ENCODE measurements at places on chromosomes 3 and 15.
A peak's percentile ranks its signal among the peaks of the same experiment; 100 is the strongest.

GRCh38 chr15:59306520-59307164 is 66.0 kb downstream of the MYO1E start:
- DNase-seq: no peak

GRCh38 chr15:73756390-73756789 is 3.2 kb upstream of the INSYN1 start:
- DNase-seq: no peak

DNA sequence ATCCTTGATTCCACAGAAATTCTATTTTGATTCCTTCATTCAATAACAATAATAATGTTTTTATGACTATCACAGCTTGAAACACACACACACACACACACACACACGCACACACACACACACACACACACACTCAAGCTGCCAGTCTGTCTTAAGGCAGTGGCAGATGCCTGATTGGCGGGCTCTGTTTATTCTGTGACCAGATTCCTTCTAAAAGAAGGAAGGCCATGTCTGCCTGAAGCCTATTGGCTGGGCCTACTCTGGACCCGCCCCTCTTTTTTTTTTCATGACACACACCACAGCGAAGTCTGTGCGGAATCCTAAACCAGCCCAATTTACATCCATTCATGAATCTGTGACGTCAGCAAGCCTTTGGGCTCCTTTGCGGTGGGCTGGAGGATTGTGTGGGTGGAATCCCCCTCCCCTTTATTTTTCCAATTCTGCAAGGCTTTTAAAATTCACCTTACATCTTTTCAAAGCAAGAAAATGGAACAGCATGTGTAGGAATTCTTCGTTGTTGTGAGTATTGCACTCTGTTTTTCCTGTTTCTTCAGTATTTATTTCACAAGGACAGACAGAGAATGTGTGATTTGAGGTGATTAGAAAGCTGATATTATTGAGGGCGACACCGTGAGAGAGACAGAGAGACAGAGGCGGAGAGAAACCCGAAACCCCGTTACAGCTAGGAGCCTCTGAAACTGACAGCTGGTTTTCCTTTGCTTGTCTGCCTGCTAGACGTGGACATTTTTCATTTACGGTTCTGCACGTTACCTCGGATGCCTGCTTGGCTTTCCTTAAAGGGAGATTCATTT is at the start of gene MAP3K13:
Gene MAP3K13, plus strand, starts transcription at position 287 of the 812 bp plus-strand sequence. CDS start 65,446 bp downstream, outside the sequence.
- DNase-seq: peak; percentile 69

- no peak for DNase-seq
Measured at GRCh38 chr15:36370051-36370730, 209.2 kb upstream of the CDIN1 start.

- DNase-seq: no peak
Measured at GRCh38 chr3:146780251-146780650, 175.1 kb upstream of the PLSCR5 start.

DNA sequence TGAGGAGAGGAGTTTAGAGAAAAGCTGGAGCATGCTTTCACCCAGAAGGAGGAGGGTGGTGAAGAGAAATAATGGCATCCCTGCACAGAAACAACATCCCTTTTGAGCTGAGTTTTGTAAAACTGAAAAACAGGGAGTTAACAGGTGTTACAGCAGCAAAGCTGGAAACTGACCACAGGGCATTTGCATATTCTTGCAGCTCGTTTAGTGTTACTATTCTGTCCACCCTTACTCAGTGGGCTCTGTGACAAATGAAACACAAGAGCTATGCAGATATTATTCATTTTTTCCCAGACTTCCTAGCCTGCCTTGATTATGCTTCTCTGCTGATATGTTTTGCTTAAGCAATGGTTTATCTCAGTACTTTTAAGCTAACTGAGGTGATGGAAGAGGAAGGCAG is 272.0 kb downstream of the NEK10 start:
- DNase-seq: no peak

GRCh38 chr15:74454764-74455500 is 6.0 kb downstream of the UBL7 start:
- no peak for DNase-seq

DNA sequence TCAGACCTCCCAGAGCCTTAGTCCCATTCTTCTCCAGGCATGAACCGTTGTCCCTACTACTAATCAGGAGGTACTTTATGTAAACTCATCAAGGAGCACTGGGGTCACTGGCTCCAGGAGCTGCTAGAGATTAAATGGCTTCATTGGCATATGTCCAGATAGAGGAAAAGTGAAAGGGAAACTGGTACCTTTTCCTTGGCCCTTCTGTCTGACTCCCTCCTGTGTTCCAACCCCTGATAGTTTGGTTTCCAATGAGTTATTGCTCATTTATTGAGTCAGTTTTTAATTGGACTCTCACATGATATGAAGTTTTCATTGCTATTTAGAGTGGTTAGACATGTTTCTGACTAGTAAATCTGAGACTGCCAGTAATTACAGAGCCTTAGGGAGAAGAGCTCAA is 130.5 kb upstream of the BFSP2 start:
- no peak for DNase-seq

GRCh38 chr15:64686130-64686735 is 89.2 kb downstream of the RBPMS2 start:
- DNase-seq: peak; percentile 45

DNA sequence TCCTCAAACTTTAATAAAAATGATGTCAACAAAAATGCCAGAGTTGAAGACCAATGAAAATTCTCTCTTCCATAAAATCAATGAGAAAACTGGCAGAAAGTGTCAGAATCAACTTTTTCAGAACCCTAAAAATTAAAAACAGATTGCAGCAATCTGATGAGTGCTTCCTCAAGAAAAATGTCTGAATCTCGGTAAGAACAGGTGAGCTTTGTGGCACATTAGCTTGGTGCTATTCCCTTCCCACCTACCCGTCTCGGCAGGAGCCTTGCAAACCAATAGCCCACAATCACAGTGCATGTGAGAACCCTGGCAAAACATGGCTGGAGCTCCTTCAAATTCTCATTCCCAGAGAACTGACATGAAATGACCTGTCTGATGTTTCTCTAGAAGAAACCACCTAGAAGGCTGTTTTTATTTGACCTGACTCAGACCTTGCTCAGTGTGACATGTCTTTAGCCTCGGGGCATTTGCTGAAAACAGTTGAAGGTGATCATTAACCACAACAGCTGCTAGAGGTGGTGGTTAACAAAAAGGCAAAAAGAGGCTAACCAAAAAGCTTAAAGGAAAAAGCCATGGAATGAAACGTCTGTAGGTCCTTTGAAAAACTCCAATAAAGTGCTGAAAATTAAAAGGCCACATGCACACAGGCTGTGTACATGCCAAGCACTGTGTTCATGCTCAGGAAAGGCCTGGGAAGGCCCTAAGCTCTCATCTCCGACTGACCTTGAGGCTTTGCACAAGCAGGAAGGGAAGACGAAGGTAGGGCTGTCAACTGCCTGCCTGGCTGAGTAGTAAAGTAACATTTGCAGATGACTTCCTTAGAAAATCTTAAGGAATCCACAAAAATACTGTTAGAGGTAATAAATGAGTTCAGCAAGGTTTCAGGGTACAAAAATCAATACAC is 253.0 kb upstream of the NSMCE3 start:
- no peak for DNase-seq

GRCh38 chr15:33960549-33960935 is 7.8 kb upstream of the CHRM5 start:
- no peak for DNase-seq

DNA sequence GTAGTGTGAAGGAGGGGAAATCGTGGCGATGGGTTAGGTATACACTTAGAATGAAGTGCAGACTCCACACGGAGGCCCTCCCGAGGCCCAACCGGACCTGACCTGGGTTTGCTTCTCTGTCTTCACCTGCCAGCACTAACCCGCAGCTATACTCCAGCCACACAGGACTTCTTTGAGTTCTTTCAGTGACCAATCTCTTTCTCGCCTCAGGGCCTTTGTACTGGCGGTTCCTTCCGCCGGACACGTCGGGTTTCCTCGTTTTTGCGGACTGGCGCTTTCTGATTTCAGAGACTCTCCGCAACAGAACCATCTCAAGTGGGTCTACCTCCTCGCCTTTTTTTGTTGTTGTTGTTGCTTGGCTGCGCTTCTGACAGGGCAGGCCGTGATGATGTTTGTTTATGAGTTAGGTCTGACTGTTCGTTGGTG is at the start of gene NEIL1:
Gene NEIL1, plus strand, starts transcription at position 244 of the 426 bp plus-strand sequence. CDS start 1,867 bp downstream, outside the sequence.
- no peak for DNase-seq

DNA sequence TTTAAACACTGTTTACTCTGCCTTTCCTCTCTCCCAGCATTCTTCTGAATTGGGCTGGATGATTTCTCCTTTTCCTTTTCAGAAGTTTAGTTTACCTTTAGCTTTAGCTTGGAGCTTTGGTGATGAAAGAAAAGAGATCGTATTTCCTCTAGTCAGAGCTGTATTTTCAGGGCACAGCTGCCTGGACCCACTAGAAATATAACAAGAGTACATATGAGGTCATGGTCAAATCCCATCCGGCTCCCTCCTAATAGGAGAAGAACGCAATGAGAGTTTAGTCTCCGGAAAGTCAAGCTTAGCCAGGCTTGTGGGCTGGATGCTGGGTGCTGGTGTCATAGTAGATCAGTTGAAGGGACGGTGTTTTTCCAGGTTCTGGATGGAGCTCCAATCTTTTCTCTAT is 177.1 kb upstream of the PFN2 start:
- no peak for DNase-seq

DNA sequence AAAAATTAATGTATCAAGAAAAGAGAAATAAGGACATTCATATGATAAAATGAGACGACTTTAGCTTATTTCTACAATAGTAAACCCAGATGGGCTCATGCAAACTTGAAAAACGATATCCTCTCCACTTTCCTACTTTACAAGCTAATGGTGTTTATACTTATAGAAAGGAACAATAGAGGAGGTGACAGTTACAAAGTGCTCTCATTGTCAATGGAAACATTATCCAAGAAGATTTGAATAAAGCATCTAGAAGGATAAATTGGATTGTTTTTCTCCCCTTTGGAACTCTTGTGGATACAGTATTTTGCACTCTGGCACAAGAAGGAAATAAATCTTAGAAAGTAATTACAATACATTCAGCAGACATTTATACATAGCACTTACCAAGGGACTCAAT is 20.2 kb upstream of the CCDC66 start:
- DNase-seq: no peak

- no peak for DNase-seq
Measured at GRCh38 chr3:62169906-62170660, 203.3 kb downstream of the FEZF2 start.

DNA sequence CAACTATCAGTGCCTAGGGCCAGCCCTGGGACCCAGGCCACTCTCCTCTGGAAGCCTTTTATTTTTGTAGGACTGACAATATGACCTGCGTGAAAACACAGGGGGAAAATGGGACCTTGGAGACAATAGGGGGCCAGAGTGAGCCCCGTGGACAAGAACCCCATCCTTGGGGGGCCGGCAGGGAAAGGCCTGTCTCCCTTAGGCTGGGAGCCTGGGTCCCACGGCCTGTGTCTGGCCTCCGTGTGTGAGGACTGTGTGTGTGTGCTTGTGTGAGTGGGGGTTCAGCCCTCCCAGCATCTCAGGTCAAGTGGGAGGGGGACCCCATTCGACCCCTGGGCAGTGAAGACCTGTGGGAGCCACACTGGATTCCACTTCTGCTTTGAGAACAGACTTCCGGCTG is 53.3 kb downstream of the EXOG start:
- no peak for DNase-seq

GRCh38 chr15:50425219-50425618 is 1.0 kb downstream of the USP8 start:
- no peak for DNase-seq

DNA sequence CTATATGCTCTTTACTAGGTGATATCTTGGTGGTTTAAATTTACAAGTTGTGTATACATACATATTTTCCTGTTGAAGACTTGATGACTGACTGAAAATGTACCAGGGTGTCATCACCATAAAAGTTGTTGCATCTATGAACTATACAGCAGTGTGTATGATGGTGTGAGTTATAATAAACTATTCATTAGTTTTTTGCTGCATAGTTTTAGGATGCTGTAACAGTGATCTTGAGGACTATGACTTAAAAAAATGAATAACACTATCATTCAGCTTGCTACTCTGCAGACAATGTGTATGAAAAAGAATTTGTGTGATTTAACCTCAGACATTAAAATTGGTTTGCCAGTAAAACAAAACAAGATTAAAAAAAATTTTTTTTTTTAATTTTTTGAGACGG is 49.0 kb downstream of the UBE2E2 start:
- DNase-seq: no peak

DNA sequence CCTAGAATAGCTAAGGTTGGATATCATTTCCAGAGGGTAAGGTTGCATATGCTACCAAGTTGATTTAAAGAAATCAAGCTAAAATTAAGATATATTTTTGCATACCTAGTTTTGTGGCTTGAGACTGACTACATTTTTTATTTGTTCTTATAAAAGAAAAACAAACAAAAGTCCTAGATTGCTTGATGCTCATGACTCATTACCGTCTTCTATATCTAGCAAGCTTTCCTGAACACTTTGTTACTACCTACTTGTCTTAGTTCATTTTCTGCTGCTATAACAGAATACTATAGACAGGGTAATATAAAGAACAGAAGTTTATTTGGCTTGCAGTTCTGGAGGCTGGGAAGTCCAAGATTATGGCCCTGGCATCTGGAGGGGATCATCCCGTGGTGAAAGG is 152.1 kb upstream of the THRB start:
- DNase-seq: no peak

- no peak for DNase-seq
Measured at GRCh38 chr3:5198313-5198677, 10.8 kb downstream of the EDEM1 start.

DNA sequence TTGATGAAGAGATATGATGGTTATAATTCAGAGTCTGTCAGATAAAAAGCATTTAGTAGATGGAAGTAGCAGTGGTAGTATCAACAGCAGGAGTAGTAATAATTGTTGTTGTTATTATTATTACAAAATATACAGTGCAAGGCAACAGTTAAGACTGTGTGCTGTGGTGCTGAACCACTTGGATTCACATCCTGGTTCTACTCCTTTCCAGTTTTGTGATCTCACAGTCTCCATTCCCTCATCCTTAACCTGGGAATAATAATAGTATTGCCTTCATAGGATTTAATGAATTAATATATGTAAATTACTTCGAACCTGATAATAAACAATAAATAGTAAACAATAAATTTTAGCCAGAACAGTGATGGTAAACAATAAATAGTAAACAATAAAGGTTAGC is 37.1 kb upstream of the TSC22D2 start:
- DNase-seq: no peak

Measured in breast epithelium (tissue), 4 donors.